HTR-8/SVneo (cell line): ENCODE measurements at places on chromosomes 11 and 22.

- no peak for DNase-seq
Observed at GRCh38 chr11:119103793-119104192, 2.1 kb upstream of the DPAGT1 start.

GRCh38 chr11:24779791-24780190 lies 282.9 kb downstream of the LUZP2 start:
- no peak for DNase-seq

- no peak for DNase-seq
Observed at GRCh38 chr11:62823677-62824076, 8.2 kb downstream of the STX5 start.

- DNase-seq, result no peak
Observed at GRCh38 chr11:61146416-61146815, 14.8 kb downstream of the VPS37C start.

- DNase-seq, result no peak
Observed at GRCh38 chr22:47543447-47543846, 781.0 kb downstream of the TBC1D22A start.

DNA sequence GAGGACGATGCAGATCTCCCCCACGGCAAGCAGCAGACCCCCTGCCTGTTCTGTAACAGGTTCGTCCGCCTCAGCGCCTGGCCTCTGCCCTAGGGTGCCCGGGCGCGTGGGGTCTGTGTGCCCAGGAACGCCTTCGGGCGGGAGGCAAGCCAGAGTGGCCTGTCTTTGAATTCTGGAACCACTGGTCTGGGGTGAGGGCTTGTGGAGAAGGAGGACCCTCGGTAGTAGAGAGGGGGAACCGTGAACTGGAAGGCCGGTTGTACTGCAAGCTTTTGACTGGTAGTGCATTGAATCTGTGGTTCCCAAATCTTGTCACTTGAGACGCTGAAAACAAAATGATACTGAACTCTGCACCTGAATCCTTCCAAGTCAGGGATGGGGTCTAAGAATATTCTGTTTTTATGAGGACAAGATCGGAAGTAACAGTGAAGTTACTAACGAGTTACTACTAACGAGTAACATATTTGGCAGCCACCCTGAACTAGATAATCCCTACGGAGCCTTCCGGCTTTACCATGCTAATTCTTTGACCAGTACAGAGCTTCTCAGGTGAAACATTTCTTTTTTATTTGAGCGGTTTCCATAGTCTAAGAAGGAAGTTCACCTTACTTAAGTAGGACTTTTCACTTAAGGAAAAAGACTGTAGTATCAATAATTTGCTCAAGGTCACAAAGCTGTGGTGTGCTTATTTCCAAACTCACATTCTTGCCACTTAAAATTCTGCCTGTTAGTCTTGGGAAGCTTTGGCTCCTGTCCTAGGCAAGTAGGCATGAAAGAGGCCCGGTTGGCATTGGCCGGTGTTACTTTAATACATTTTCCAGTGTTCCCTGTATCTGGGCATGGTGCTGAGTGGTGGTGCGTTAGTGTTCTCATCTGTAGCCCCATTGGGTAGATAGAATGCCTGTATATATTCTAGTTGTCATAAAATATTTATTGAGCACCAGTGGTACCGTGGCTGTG lies 860 bp downstream of the PRMT3 start:
- no peak for DNase-seq

- peak; percentile 95 for DNase-seq
Observed at GRCh38 chr11:568306-569157, 7.7 kb upstream of the PHRF1 start.

- no peak for DNase-seq
Observed at GRCh38 chr11:36736103-36736502, 138.1 kb upstream of the RAG2 start.

- no peak for DNase-seq
Observed at GRCh38 chr11:84465040-84465439, 1162.1 kb downstream of the DLG2 start.

- no peak for DNase-seq
Observed at GRCh38 chr11:10478574-10479550, 23.8 kb downstream of the AMPD3 start.

DNA sequence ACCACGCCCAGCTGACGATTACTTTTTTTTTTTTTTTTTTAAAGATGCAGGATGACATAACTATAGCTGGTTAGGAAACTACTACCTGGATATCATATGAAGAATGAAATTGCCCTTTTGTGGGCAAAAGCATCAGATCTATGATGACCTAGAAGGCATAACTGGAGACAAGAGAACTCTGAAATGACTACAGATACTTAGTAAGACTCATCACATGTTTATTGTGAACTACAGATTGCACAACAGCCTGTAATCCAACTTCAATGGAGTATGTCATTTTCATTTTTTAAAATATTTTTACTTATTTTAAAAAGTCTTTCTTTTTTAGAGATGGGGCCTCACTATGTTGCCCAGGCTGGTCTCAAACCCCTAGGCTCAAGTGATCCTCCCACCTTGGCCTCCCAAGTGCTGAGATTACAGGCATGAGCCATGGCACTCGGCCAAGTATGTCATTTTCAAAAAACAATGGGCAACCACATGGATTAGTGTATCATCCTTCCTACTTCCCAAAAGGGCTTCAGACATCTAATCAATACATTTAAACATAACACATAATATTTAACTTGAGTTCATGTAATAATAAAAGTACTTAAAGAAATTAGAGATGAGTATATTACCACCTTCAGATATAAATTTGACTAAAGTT lies 3.3 kb downstream of the MTMR2 start:
- no peak for DNase-seq

DNA sequence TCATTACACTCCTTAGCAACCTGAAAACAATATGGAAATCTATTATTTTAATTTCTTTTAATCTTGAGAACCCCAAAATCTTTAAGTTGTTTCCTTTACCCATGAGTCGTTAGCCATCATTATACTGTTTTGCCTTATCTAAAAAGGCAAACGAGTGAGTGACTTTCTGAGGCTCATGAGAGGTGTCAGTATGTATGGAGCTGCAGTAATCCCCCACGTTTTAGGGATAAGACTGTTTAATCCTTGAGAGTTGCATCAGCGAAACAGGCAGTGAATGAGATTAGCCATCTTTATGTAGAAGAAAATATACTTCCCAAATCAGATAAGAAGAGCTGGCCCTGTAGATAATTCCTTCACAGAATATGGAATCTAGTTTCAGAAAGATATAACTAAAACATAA lies 1147.0 kb downstream of the DLG2 start:
- DNase-seq, result no peak

GRCh38 chr11:119347242-119347641 lies 737 bp upstream of the MFRP start:
- DNase-seq, result no peak

DNA sequence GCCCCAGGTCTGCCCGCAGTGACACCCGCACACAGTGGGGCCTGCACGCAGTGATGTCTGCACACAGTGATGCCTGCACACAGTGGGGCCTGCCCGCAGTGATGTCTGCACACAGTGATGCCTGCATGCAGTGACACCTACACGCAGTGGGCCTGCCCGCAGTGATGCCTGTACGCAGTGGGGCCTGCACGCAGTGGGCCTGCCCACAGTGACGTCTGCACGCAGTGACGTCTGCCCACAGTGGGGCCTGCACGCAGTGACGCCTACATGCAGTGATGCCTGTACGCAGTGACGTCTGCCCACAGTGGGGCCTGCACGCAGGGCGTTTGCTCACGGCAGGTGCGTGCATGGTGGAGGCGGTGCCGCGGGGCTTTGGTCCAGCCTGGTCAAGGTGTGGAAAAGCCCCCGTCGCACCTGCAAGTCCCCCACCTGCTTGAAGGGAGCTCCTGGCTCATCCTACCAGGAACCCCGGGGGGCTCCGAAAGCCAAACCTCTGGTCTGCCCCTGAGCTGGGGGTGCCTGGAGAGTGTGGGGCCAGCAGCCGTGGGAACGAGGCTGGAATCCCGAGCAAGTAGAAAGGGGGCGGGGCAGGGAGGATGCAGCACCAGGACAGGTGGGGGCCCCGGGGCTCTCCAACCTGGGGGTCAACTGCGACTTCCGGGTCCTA lies 8.9 kb upstream of the SYT8 start:
- no peak for DNase-seq

DNA sequence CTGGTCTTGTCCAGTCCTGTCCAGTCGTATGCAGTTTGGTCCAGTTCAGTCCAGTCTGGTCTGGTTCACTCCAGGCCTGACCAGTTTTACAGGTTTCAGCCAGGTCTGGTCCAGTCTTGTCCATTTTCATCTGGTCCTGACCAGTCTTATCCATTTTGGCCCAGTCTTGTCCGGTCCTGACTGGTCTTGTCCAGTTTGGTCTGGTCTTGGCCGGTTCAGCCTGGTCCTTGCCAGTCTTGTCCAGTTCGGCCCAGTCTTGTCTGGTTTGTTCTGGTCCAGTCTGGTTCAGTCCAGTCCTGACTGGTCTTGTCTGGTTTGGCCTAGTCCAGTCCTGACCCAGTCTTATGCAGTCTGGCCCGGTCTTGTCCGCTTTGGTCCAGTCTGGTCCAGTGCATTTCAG lies 380.2 kb downstream of the OR4C45 start:
- DNase-seq, result no peak

GRCh38 chr11:124394408-124394807 lies 4.4 kb downstream of the OR8B3 start:
- no peak for DNase-seq

- DNase-seq, result no peak
Observed at GRCh38 chr11:86741839-86742805, 58.2 kb upstream of the PRSS23 start.

DNA sequence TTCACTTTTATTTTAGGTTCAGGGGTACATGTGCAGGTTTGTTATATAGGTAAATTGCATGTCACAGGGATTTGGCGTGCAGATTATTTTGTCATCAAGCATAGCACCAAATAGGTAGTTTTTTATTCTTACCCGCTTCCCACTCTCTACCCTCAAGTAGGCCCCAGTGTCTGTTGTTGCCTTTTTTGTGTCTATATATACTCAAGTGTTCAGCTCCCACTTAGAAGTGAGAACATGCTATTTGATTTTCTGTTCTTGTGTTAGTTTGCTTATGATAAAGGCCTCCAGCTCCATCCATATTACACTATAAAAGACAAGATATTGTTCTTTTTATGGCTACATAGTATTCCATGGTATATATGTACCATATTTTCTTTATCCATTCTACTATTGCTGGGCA lies 28.5 kb upstream of the LIN7C start:
- DNase-seq, result no peak

DNA sequence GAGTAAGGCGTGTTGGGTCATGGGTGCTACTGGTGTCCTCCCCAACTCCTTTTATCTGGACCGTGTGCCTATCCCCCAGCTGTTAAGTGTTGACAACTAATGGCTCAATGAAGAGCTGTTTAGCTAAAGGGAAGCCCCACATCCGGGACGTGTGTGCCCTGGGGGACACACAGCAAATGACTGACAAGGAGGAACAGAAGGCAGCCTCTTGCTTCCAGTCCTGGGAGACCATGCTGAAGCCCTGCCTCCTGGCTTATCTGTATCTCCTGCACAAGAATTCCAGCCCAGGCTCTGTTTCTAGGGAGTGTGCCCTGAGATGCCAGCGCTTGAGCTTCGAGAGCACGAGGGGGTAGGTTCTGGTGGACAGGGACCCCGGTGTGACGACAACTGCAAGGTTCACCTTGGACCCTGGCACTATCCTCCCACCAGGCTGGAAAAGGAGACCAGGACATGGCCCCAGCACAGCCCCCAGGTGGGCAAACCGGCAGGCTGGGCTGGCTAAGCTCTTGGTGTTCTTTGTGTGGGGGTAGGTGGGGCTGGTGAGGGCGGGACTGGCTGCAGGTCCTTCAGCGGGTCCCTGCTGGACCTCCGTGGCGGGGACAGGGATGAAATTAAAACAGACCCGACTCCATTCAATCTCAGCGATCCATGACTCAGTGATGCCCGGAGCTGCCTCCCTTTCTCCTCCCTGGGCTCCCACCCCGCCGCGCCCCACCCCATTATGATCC lies 21.0 kb downstream of the ASCL2 start:
- no peak for DNase-seq

- DNase-seq, result no peak
Observed at GRCh38 chr11:34349882-34350281, 7.9 kb downstream of the ABTB2 start.

DNA sequence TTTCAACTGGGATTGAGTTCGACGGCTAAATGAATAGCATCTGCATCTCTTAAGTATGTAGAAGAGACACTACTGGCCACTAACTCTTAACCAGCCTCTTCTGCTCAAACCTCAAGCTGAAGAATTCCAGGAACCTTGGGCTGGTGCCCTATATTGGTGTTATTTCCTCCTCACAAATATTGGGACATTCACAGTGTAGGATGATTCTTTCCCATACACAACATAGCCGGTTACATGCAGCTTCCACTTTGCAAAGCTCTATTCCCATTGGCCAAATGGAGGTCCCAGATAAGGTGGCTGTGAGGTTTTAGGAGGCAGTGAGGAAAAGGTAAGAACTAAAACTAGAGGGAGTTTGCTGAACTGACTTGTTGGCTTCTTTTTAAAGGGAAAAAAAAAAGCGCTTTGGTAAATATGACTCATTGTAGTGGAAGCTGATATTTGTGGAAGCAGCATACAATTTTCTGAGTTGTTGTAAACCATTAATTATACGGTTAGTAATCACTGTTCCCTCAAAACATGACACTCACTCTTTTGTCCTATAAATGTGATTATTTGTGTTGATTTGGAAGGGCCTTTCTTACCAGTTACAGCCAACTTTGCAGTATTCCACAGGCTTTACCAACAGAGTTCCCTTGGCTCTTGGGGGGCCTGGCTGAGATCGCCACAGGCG lies 17.6 kb downstream of the C22orf31 start:
- no peak for DNase-seq

DNA sequence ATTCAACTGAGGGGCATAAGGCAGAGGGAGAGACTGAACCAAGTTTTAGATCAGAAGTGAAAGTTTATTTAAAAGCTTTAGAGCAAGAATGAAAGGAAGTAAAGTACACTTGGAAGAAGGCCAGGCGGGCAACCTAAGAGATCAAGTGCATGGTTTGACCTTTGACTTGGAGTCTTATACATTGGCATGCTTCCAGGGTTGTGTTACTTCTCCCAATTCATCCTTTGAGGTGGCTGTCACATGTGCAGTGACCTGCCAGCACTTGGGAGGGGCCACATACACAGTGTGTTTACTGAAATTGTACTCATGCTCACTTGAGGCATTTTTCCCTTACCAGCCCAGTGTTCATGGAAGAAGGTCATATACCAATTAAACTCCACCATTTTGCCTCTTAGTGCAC lies 30.4 kb downstream of the CYP2R1 start:
- no peak for DNase-seq

DNA sequence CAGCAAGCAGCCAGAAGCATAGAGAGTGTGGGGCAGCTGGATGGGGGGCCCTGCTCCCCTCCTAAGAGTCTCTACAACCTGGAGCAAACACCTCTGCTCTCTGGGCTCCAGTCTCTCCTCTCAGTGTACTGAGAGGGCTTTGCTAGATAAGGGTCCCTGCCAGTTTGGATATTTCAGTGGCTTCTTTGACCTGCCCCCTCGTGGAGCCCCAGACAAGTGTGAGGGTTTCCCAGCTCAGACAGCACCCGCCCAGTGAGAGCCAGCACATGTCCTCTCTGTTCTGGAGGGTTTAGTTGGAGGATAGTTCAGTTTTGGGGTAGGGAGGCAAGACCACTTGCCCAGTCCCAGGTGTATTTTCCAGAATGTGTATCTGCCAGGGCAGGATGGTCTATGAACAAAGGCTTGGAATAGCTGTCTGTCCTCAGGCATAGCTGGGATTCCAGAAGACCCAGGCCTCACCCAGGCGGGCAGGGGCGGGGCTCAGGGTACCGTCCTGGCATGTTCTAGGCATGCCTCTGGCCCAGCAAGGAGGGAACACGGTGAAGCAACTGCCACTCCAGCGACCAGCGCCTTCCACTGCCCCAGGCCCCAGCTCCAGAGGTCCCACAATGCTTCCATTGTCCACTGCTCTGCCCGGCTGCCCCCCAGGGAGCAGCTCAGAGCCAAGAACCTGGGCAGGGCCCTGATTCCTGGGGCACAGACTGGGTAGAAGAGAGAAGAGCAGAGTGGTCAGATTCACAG lies 7.5 kb upstream of the MICALL1 start:
- DNase-seq, result no peak
